NCI-H2081 (cell line): ENCODE measurements at places on chromosomes 1 and 21.

DNA sequence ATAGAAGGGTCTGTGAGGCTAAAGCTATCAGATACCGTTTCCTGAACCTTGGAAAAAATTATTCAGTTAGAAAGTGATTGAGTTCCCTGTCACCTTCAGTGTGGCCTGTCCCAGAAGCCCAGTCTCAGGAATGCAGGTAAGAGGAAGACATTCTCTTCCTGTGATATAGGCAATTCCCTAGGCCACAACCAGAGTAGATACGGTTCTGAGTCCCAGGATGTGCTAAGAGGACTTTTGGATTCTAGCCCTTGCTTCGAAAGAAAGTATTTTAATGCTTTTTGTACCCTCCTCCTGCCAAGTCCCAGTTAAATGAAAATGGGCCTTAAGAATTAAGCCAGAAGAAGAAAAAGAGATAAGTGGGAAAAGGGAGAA lies 313.5 kb upstream of the PLXNA2 start:
- DNase-seq = no peak

DNA sequence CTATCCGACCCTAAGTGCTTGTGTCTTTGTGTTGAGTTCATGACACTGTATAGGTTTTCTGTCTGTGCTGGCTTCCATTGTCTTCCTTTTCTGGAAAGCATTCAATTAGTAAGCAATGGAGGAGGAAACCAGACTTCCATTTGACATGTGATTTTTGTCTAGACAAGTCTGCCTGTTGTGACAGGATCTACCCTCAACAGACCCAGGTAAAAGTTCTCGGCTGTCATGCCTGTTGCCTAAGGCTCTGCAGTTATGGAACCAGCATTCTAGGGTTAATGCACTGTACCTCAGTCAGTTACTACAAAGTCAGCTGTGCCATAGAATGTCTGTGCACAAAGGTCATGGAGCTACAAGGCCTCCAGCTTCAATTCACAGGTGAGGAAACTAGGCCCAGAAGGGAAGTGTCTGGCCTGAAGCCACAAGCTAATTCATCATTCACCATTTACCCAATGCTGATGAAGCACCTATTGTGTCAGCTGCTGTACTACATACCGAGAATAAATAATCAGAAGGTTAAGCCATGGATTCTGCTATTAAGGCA lies 72.3 kb downstream of the PLPP3 start:
- no peak for DNase-seq

DNA sequence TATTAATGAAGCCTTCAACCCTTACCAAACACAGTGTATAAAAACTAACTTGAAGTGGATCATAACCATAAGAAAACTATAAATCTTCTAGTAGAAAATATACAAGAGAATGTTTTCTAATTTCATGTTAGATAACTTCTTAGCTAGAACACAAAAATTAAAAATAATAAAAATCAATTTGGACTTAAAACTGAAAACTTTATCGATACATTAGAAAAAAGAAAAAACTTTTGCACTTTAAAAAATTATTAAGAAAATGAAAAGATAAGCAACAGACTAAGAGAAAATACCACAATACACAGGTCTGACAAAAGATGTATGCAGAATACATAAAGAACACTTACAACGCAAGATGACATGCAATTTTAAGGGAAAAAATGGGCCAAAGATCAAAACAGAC lies 8.7 kb downstream of the COP1 start:
- no peak for DNase-seq

DNA sequence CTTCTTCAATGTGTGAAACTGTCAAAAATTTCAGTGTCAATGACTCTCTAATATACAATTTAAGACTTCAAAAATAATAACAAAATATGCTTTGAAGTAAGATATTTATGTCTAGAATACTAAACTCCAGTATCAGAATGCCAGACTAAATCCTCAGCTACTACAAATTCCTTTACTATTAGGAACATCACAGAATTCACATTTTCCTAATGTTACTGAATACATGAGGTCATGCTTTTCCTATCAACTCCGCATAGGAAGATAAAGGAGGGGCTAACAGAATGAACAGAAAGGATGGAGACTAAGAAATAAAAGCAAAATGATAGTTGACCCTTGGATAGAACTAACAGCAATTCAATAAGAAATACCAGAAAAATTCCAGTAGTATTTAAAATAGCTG lies 292.7 kb downstream of the SDCCAG8 start:
- no peak for DNase-seq

DNA sequence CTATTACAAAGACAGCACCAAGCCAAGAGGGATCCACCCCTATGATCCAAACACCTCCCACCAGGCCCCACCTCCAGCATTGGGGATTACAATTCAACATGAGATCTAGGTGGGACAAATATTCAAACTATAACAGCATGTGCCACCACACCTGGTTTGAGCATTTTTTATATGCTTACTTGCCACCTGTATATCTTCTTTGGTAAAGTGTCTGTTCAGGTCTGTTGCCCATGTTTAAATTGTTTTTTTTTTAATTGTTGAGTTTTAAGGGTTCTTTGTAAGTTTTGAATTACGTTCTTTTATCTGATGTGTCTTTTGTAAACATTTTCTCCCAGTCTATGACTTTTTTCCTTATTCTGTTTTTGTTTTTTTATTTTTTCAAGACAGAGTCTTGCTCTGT lies 83.4 kb downstream of the LRIG2 start:
- no peak for DNase-seq

DNA sequence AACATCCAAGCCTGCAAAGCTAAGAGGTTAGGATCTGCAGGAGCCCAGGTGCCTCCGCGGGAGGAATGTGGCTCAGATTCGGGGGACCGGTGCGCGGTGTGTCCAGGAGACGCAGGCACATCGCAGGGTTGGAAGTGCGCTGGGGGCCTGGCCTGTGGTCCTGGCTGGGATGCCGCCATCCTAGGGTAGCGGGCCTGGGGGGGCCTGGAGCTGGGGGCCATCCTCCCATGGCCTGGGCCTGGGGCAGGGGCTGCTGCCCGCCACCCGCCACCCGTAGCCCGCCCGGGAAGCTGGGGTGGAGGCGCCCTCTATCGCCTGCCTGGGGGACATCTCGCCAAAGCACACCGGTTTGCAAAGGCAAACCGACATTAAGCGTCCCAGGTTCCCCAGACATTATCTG lies 170.6 kb upstream of the ARHGEF16 start:
- DNase-seq = no peak

GRCh38 chr1:7541629-7542028 lies 229.5 kb upstream of the VAMP3 start:
- no peak for DNase-seq

GRCh38 chr1:191065771-191066170 lies 588.1 kb upstream of the BRINP3 start:
- no peak for DNase-seq

DNA sequence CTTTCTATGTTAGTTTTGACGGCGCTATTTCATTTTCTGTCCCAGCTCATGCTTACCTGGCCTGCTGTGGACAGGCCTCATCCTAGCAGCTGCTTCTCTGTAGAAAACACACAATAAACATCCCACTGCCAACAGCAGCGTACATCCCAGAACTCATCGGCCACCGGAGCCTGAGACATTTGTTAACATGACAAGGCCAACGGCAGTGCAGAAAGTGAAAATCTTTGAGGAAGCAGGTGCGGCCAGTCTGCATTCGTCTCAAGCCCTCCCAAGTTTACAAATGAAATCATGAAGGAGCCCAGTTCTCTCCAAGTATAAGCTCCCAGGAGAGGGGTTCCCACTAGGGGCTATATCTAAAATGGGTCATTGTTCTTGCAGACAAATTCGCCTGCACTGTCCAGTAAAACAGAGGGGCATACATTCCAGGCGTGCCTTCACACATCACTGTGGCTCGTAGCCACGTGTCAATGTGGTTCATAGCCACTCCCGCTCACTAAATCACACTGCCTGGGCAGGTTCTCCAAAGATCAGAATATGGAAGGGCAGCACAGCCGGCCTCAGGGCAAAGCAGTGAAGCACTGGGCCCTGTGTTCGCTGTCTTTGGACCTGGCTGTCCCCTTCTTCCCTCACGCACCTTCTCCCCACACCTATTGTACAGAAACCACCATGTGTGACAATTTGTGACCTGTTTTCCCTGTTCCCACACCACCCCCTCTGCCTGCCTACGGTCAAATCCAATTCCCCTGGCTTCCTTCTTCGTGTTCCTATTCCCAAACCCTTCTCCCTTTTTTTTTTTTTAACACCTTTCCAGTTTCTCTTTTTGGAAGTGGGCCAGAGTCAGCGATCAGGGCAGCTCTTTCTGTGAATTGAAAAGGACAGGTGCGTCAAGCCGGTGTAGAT lies 27.0 kb upstream of the ABCG1 start:
- DNase-seq = no peak

- DNase-seq = no peak
Observed at GRCh38 chr1:22691031-22691753, 19.4 kb upstream of the EPHB2 start.

DNA sequence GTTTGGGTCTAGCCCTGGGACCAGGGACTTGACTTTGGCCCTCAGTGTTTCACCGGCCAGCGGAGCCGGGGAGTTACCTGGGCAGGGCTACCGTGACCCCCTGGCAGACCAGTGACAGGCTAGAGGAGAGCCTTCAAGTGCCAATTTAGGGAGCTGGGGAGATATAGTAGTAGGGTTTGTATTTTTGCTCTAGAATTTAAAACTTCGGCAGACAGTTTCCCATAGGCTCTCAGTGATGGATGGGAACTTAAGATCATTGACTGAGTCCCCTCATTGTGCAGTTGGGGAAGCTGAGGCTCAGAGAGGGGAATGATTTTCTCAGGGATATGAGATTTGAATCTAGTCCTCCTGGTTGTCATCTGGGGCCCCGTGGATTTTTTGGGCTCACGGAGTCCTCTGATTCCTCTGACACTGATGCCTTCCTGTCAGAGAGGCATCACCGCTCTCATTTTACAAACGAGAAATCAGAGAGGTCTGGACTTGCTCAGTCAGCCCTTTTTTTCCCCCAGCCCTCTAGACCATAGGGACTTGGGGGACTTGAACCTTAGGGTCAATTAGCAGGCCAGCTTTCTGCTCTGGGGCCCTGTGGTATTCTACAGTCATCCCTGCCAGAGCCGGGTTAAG lies 58.3 kb upstream of the ACOT11 start:
- DNase-seq = no peak

DNA sequence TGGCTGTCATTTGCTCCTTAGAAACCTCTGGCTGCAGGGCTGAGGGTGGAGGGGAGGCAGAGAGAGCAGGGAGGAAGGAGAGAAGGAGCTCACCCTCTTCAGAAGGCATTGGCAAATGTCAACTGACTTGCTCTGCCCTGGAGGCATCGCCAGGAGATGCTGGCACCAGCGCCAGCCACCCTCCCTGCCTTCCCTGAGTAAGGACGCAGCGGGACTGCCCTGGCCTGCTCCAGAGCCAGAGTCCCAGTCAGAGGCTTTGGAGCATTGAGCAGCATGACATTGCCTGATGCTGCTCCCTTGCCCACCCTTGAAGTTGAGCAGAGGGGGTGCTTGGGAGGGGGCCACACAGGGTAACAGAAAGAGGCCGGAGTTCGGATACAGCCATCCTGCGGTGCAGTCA lies 62.3 kb downstream of the DISP3 start:
- DNase-seq = no peak

- DNase-seq = no peak
Observed at GRCh38 chr1:197235355-197235754, 32.7 kb upstream of the CRB1 start.

GRCh38 chr1:17930635-17931034 lies 175.5 kb downstream of the ACTL8 start:
- no peak for DNase-seq

DNA sequence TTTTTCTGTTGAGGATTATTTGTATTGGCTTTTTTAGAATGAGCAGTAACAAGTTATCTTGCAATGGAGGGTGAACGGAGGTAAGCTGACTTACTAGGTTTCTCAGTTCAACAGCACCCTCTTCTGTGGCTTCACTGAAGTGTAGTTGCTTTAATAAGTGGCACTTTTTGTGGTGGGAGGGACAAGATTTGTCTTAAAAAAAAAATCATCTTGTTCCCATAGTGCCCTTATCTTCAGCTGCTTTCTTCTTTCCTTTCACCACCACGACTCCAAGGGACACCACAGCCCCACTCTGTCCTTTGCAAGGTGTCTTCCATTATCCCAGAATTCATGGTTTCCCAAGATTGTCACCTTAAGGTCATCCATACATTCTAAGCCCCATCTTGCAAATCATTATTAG lies 92.9 kb downstream of the PIGK start:
- DNase-seq = peak; percentile 63

DNA sequence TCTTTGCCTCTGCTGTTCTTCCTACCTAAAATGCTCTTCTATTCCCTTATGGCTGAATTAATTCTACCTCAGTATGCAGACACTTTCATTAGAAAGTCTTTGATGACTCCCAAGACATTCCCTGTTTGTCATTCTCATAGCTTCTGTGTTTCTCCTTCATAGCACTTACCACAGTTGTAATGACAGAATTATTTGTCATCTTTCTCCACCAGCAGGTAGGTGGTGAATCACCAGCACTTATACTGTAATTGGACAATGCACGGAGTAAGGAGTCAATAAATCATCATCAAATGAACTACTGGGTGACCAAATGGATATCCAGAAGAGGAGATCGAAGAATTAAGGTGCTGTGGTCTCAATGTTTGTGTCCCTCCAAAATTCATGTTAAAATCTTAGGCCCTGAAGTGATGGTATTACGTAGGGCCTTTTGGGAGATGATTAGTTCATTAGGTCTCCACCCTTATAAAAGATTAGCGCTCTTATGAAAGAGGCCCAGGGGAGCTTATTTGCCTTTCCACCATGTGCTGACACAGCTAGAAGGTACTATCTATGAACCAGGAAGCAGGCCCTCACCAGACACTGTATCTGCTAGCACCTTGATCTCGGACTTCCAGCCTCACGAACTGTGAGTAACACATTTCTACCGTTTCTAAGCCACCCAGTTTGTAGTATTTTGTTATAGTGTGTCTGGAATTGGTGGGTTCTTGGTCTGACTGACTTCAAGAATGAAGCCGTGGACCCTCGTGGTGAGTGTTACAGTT lies 2.4 kb upstream of the CCT8 start:
- no peak for DNase-seq

DNA sequence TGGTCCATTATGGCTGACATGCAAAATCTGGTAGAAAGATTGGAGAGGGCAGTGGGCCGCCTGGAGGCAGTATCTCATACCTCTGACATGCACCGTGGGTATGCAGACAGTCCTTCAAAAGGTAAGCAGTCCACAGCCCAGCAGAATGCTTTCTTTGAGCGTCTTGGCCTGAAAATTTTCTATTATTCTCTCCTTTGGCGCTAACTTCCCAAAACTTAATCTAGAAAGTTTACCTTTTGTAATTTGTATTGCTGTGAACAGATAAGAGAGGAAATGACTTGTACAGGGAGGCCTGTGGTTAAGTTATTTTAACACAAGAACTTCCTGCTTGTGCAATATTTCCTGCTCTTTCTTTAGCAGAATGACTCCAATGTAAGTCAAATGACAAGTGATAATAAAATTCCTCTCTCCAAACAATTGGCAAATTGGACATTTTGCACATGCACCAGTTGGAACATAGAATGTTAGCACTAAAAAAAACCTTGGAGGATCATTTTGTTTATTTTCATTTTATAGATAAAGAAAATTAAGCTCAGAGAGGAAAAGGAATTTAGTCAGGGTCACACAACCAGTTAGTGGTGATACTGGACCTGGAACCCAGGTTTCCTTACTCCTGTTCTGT lies 18.9 kb downstream of the CAP1 start:
- peak; percentile 43 for DNase-seq

GRCh38 chr1:24109166-24109483 lies 2.8 kb downstream of the MYOM3 start:
- no peak for DNase-seq
